Stimulated activated CD8-positive, alpha-beta memory T cell treated with anti-CD3 and anti-CD28 coated beads, Interleukin-7, amount 100 ng/mL, for 1 hour (primary cell): ENCODE measurements at places on chromosomes 5 and 9.

- DNase-seq: no peak
Observed at GRCh38 chr5:132426525-132427138, 57.1 kb downstream of the SLC22A5 start.

- no peak for DNase-seq
Observed at GRCh38 chr9:33080534-33080933, 4.1 kb upstream of the SMU1 start.

DNA sequence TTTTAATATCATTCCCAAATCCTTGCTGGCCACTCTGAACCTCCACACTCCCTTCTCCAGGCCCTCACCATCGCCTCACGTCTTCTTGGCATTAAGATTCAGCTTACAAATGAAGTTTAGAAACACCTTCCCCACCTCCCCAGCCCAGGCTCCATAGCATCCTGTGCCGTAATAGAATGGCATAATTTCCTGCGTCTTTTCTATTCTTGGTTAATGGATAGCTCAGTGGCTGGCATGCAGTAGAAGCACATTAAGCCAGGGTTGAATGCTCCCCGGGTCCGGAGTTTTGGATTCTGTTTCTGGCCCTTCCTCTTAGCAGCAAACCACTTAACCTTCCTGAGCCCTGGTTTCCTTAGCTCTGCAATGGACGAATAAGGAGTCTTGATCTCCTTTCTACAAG, 13.8 kb downstream of the WWC1 start:
- DNase-seq: no peak

- no peak for DNase-seq
Observed at GRCh38 chr9:34576597-34577399, 12.7 kb downstream of the CNTFR start.

GRCh38 chr9:114884787-114885452, 45.5 kb downstream of the TNFSF8 start:
- no peak for DNase-seq
